ENCODE measurements at places on chromosomes 2 and 18.

- DNase-seq = no peak
Measured at GRCh38 chr2:69677914-69678313, 34.4 kb upstream of the AAK1 start.

GRCh38 chr2:38106405-38107094 lies 30.6 kb upstream of the CYP1B1 start:
- DNase-seq = no peak

DNA sequence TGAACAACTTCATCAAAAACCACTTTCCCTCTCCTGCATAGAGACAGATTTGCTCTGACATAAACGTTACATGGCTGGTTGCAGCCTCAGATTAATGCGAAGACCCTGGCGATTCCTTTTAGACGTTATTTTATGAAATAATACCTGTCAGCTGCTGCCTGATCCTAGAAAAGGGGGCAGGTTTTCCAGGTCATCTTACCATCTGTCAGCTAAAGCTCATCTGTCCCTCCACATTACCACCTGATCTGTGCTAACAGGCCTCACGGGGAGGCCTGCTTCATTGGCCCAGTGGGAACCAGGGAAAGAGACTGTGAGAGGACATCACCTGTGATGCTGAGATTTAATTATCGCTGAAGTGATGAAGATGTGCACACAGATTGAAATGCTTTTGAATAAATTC lies 261.0 kb downstream of the ARHGAP15 start:
- no peak for DNase-seq

DNA sequence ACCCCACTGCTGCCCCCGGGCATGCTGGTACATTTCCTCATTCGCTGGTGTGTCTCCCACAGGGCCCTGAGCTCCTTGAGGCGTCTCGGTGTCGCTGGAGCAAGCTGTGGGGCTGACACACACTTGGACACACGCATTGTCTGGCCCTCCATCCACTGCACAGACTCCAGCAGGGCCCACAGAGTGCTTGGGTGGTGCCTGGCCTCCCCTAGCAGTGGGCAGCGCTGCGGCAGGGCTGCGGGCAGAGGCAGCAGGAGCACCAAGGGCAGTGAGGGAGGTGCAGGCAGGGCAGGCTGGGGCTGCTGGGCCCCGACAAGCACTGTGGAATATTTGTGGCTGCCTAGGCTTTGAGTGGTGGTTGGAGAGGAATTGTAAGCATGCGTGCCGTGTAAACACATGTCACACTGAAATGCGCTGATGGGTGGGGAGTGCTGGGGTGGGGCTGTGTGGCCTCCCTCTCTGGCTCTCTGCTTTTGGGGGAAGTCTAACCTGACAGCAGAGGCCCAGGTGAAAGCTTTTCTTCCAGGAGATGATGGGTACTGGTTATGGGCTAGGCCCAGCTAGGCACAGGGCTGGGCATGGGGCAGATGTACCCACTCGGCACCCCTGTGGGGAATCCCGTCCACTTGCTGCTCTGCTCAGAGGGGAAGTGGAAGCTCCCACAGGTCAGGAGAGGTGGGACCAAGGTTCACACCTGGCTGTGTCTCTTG lies 55.5 kb upstream of the HS6ST1 start:
- no peak for DNase-seq

DNA sequence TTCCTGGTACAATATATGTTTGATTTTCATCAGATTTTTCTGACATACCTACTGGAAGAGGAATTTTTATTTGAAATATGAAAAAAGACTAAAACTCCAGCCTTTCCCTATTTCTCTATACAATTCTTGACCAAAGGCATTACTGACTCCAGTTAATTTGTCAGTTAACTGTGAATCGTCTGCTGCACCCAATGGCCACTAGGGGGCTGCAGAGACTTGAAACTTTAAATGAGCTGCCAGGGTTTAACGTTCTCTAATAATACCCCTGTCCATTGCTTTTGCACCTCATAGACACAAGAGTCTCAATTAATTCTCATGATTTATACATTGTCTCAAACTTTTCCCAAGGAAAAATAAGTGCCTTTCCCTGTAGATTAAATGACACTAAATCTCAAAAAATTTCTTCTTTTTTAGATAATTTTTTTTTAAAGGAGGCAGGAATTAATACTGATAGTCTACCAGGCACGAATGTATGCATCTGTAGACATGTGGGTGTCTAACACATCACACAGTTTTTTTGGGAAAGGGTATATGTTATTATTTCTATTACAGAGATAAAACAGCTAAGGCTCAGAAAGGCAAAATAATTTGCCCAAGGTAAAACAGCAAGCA lies 1.8 kb upstream of the ALK start:
- peak; percentile 8 for DNase-seq

DNA sequence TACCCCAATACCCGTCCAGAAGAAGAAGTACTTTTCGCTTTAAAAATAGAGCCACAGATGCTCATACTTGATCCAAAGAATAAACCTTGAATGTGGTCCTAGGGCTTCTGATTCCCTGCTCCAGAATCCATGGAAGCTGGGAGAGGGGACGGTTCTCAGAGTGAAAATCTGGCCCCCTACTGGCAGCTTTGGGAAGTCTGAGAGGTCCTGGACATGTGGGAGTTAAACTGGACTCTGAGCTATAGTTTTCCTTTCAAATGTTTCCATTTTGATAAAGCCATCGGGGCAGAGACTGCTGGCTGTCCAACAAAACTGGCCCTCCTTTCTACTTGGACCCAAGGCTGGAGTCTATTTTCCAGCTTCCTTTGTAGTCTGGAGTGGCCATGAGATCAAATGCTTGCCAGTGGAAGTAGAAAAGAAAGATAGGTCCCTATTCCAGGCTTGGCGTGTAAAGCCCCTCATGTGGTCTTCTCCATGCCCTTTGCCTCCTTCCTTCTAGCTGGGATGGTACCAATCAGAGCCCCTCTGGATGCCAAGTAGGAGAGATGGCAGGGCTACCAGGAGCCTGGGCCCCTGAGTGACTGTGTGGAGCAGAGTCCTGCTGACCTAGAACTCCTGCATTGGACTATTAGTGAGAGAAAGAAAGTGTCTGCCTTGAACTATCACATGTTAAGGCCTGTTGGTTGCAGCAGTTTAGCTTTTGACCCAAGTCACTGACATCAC lies 37.7 kb upstream of the TBC1D8 start:
- DNase-seq = no peak

DNA sequence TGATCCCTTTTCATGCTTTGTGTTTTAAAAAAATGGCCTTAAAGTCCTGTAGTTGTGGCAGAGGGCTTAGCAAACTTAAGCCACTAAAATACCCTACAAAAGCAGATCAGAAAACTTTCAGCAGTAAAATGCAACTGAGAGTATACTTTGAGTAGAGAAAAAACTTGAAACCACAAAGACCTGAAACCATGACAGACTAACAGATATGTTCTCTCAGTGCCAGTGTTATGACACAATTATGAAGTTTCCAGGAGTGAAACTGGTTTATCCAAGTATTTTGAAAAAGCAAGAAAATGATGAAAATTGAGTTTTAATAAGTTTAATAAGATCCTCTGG lies 74.5 kb downstream of the SPRED2 start:
- no peak for DNase-seq

DNA sequence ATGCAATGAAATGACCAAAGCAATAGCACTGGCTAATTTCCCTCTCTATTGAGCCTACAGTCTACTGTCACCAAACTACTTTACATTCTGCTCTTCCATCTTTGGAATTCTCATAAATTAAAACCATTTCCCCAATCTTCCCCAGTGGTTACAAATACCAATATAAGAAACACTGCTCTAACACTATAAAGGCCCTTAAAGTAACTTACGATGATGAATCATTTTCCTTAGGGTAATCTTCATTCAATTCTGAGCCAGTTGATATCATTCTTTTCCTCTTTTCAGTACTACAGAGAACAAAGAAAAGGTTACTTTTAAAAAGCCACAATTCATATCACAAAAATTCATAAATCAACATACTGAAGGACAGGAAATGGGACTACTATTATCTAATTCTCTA lies 22.1 kb downstream of the USP37 start:
- no peak for DNase-seq

GRCh38 chr18:40937386-40937785 lies 1017.6 kb upstream of the PIK3C3 start:
- no peak for DNase-seq

DNA sequence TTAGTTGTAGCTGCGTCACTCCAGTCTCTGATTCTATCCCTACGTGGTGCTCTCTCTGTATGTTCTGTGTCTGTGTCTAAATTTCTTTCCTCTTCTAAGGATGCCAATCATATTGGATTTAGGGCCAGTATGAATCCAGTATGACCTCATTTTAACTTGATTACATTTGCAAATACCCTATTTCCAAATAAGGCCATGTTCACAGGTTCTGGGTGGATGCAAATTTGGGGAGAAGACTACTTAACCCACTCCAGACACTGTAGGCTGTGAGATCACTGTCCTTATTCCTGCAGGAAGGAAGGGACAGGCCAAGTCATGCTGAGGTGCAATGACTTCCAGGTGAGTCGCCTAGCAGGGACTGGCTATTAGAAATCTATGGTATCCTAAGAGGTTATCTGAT lies 272.2 kb downstream of the CELF4 start:
- DNase-seq = no peak

- no peak for DNase-seq
Measured at GRCh38 chr2:166344286-166345113, 31.2 kb downstream of the SCN9A start.

DNA sequence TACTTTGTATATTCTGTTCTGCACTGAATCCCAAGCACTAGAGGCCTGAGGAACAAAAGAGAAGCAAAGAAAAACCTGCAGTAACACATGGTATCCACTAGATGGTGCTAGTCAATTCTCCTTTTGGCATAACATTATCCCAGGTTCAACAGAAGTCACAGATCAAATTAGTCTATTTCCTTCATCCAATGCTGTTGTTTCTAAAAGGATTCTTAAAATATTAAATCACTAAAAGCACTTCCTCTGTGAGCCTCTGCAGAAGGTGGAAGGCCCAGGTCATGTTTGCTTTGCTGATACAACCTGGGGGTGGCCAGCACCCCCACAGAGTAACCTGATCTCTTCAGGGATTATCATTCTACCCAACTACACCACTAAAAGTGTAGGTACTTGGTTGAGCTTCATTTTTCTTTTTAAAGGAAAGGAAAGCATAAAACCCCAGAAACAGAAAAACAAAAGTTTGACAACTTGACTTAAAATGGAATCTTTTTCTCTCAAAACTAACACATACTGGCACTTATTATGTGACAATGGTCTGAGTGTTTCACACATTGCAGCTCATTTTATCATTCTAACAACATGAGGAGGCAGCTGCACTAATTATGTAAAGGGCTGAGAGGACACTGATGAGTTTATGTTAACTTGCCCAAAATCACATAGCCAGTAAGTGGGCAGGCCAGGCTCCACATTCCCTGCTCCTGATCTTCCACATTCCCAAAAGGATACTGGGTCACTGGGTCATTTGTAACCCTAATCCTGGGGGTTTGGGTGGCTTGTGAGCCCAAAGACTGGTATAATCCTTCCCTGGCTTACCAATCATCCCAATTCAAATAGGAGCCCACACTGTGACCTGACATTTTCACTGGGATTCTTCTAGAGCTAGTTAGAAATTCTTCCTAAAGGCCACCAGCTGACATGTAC lies 66.8 kb upstream of the DNER start:
- peak; percentile 26 for DNase-seq

GRCh38 chr2:27149570-27150405 lies 984 bp downstream of the TCF23 start:
- no peak for DNase-seq

GRCh38 chr2:1858733-1859132 lies 114.4 kb upstream of the PXDN start:
- no peak for DNase-seq

DNA sequence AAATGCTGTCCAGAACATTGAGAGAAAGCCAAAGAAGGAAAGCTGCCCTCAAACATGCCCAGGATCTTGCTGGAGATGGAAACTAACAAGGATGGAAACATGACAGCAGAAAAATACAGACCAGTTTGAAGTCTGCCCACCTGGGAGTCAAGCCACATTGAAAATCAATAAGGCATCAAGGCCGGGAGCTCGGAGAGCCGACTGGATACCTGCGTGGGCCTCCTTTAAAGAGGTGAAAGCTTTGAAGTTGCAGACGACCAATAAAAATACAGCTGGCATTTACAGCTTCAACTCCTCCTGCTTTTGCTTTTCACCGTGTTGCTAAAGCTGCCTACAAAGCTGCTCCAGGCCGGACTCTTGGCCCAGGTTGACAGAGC lies 279.7 kb downstream of the SRBD1 start:
- DNase-seq = no peak

GRCh38 chr18:46297621-46298020 lies 193.4 kb downstream of the HAUS1 start:
- no peak for DNase-seq

GRCh38 chr18:49590608-49591007 lies 28.8 kb downstream of the LIPG start:
- no peak for DNase-seq

DNA sequence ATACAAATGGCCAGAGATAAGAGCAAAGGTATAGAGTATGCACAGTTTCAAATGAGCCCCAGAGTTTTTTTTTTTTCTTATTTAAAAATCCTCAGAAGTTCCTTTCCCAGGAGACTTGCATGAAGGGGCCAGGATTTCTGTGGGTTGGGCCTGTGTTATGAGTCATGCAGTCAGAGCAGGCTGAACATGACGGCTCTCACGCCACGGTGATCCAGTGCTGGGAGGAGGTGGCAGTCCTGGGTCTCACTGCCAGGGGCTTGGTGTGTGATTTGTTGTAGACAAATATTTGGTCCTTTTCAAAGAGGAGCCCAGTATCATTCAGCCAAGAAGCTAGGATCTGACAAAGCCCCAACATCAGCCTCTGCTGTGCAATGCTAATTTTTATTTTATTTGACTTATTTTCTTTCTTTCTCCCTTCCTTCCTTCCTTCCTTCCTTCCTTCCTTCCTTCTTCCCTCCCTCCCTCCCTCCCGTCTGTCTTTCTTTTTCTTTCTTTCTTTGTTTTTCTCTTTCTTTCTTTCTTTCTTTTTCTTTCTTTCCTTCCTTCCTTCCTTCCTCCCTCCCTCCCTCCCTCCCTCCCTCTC lies 10.4 kb upstream of the KCNE4 start:
- no peak for DNase-seq

DNA sequence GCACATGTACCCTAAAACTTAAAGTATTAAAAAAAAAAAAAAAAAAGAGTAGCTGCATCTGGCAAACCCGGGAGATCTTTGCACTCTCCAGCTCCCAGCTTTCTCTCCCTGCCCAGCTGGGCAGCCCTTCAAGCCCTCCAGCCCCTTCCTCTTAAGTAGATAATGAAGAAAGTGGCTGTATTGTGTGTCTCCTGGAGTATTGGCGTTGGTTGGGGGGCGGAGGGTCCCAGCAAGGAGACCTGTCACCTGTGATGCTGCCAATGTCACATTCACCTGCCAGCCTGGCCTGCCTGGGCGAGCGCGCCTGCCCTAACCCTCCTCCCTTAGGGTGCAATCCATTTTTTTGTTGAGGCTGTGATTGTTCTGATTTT lies 2.0 kb downstream of the C2orf72 start:
- DNase-seq = no peak

GRCh38 chr2:121043827-121044222 lies 241.2 kb downstream of the TFCP2L1 start:
- DNase-seq = no peak
